ENCODE measurements at places on chromosomes 2 and 18. TPM values are rescaled to one million over a fixed set of nuclear protein-coding genes. Genes with fewer than 3 reads are reported as not detected.

Gene C1QL2
- not detected for total RNA-seq

- H3K36me3 ChIP-seq, result no peaks in the 10 kb centered on the region
- no peaks in the 10 kb centered on the region for H3K4me1 ChIP-seq
- H3K27ac ChIP-seq, result no peak overlapping the region
- H3K27me3 ChIP-seq, result no peaks in the 10 kb centered on the region
- no peak overlapping the region for H3K4me3 ChIP-seq
Observed at GRCh38 chr2:101608408-101609310, 88.8 kb upstream of the MAP4K4 start.

Gene POTEJ
- total RNA-seq, result not detected

Gene ERICH2
- total RNA-seq, result 2.2 TPM

Gene SEMA4F
- 6.6 TPM for total RNA-seq

DNA sequence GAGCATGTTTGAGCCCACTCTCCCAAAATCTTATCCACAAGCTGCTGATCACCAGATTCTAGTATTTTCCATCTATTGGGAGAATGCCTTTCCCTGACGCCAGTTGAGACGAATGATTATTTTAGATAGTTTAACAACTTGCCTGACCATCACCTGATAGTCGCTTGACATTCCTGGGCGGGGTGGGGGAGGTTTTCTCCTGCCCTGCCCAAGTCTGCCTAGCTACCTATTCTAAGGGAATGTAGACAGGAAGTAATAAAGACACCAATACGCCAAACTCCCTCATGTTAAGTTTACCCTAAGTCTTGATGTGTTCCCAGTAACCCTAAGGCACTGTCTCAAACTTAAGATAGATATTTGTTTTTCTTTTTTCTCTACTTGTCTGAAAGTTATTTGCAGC, 4.6 kb upstream of the ACAA2 start:
- no peaks in the 10 kb centered on the region for H3K36me3 ChIP-seq
- no peaks in the 10 kb centered on the region for H3K4me1 ChIP-seq
- H3K4me3 ChIP-seq, result no peak overlapping the region

GRCh38 chr2:153912798-153913396, 41.2 kb downstream of the GALNT13 start:
- H3K4me3 ChIP-seq, result no peak overlapping the region
- no peaks in the 10 kb centered on the region for H3K27me3 ChIP-seq
- no peaks in the 10 kb centered on the region for H3K4me1 ChIP-seq
- H3K36me3 ChIP-seq, result no peaks in the 10 kb centered on the region
- no peak overlapping the region for H3K27ac ChIP-seq
- no peak for DNase-seq

GRCh38 chr18:3454365-3455089, 4.6 kb downstream of the TGIF1 start:
- H3K36me3 ChIP-seq, result no peaks in the 10 kb centered on the region
- DNase-seq, result no peak
- H3K27me3 ChIP-seq, result no peaks in the 10 kb centered on the region

DNA sequence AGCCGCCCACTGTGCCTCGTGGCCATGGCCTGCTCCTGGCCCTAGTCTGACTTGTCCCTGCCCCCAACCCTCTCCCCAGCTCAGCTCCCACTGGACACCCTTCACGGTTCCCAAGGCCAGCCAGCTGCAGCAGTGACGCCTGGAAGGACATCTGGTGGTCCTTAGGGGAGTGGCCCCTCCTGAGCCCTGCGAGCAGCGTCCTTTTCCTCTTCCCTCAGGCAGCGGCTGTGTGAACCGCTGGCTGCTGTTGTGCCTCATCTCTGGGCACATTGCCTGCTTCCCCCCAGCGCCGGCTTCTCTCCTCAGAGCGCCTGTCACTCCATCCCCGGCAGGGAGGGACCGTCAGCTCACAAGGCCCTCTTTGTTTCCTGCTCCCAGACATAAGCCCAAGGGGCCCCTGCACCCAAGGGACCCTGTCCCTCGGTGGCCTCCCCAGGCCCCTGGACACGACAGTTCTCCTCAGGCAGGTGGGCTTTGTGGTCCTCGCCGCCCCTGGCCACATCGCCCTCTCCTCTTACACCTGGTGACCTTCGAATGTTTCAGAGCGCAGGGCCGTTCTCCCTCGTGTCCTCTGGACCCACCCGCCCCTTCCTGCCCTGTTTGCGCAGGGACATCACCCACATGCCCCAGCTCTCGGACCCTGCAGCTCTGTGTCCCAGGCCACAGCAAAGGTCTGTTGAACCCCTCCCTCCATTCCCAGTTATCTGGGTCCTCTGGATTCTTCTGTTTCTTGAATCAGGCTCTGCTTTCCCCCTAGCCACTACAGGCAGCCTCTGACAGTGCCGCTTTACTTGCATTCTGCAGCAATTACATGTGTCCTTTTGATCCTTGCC, 35.8 kb downstream of the ANO7 start:
- no peak overlapping the region for H3K4me3 ChIP-seq
- H3K27ac ChIP-seq, result no peak overlapping the region
- no peaks in the 10 kb centered on the region for H3K36me3 ChIP-seq
- no peaks in the 10 kb centered on the region for H3K27me3 ChIP-seq
- no peaks in the 10 kb centered on the region for H3K4me1 ChIP-seq

DNA sequence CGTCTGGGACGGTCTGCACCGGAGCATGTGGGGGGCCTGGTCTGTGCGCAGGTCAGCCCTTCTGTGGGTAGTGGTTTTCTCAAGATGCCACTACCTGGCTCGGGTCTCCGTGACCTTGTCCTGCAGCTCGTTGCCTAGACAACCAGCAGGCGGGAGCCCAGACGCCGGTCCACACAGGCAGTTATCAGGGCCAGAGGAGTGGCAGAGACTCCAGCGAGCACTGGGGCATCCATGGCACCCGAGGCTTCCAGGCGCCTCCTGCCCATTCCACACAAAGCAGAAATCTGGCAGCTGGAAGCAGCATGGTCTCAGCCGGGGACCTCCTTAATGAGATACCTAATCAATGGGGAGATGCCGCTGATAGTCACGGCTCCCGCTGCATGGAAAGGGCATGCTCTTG, 156.1 kb downstream of the FAM210A start:
- no peaks in the 10 kb centered on the region for H3K27me3 ChIP-seq
- no peaks in the 10 kb centered on the region for H3K36me3 ChIP-seq
- DNase-seq, result no peak
- H3K4me1 ChIP-seq, result no peaks in the 10 kb centered on the region
- no peak overlapping the region for H3K27ac ChIP-seq

Gene LONRF2
- 73.0 TPM for total RNA-seq

Gene ACMSD
- total RNA-seq, result not detected

DNA sequence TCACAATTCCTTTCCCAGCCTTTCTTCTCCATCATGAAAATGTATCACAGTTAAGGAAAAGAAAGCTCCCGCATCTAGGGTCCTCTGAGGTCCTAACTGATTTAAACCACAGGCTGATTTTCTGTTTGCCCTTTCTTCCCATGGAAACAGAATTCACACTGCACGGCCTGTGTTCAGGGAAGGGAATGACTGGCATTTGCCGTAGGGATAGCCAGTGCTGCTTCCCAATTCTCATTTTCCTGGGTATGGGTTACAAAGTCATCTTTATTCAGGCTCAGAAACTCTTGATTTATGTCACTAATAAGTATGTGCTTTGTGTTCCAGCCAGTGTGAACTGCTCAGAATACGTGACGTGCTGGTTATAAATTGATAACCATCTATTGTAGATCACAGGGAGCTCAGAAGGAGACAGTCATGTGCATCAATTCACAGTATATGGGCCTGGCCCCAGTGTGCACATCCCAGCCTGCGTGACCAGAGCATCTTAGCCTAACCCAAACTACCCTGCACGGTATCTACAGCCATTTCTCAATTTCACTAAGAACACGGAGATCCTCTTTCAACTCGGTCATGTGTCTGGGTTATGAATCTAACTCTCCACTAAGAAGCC, 163.3 kb downstream of the LRRC30 start:
- H3K27ac ChIP-seq, result no peak overlapping the region
- no peaks in the 10 kb centered on the region for H3K4me1 ChIP-seq
- no peak overlapping the region for H3K4me3 ChIP-seq

- H3K27me3 ChIP-seq, result no peaks in the 10 kb centered on the region
- no peak overlapping the region for H3K4me3 ChIP-seq
- H3K36me3 ChIP-seq, result no peaks in the 10 kb centered on the region
- H3K27ac ChIP-seq, result peak overlapping the region; percentile 42
- H3K4me1 ChIP-seq, result no peaks in the 10 kb centered on the region
Observed at GRCh38 chr2:12155303-12156051, 409.0 kb downstream of the LPIN1 start.

GRCh38 chr2:128264881-128265607, 53.6 kb downstream of the HS6ST1 start:
- no peak overlapping the region for H3K4me3 ChIP-seq
- H3K4me1 ChIP-seq, result no peaks in the 10 kb centered on the region
- no peak overlapping the region for H3K27ac ChIP-seq
- no peak for DNase-seq

Gene ELOA2
- not detected for total RNA-seq

DNA sequence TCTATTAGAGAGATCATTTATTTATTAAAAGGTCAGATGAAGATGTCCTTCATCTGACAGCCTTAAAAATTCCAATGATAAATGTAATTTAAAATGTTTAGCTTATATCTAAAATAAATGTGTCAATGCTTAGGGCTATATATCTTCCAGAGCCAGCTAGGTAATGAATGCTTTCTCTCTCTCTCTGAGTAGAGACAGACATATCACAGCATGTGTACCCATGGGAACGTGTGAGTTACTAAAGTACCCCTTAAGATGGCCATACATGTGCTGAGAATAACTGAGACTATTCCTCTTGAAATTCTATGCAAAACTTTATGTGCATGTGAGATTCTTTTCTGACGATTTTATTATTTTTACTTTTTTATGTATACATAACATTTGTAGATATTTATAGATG, 420.9 kb upstream of the ST6GAL2 start:
- H3K4me3 ChIP-seq, result no peak overlapping the region
- no peaks in the 10 kb centered on the region for H3K27me3 ChIP-seq
- H3K27ac ChIP-seq, result no peak overlapping the region
- no peaks in the 10 kb centered on the region for H3K4me1 ChIP-seq
